NCI-H1436 (cell line): ENCODE measurements at places on chromosomes 13 and 19.

GRCh38 chr19:33193865-33194362, at the start of gene LRP3:
TSS of gene LRP3 (plus strand) at chr19:33194330. CDS start at chr19:33194786, 456 bp downstream.
- peak; percentile 9 for DNase-seq

- no peak for DNase-seq
Observed at GRCh38 chr13:102839462-102839861, 6.4 kb upstream of the ERCC5 start.

DNA sequence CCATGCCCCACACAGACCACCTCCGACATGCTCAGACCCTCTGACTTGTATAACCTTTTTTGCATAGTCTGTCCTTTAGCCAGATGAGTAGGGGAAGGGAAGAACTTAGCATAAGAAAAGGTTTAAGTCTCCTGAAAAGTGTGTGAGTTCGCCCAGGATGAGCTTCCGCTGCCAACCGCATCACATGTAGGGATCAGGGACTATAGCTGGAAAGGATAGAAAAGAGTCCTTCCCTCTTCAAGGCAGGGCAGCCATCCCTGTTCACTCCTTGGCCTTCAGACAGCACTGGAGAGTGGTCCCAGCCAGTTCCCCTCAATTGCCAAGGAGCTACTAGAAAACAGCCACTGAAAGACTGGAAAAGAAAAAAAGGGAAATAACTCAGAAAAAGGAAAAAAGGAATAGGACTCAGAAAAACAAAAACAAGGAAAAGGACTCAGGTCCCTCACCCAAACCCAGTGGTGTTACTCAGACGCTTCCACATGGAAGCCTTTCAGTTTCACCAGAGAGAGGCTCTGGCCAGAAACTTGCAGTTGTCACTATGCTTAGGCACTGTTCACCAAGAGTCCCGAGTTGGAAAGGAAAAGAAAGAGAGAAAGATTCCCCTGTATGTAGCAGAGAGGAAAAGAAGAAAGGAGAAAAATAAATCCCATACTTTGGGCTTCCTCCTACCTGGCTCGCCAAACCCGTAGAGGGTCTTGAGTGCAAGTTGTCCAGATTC, 5.6 kb upstream of the TM9SF2 start:
- DNase-seq, result no peak

DNA sequence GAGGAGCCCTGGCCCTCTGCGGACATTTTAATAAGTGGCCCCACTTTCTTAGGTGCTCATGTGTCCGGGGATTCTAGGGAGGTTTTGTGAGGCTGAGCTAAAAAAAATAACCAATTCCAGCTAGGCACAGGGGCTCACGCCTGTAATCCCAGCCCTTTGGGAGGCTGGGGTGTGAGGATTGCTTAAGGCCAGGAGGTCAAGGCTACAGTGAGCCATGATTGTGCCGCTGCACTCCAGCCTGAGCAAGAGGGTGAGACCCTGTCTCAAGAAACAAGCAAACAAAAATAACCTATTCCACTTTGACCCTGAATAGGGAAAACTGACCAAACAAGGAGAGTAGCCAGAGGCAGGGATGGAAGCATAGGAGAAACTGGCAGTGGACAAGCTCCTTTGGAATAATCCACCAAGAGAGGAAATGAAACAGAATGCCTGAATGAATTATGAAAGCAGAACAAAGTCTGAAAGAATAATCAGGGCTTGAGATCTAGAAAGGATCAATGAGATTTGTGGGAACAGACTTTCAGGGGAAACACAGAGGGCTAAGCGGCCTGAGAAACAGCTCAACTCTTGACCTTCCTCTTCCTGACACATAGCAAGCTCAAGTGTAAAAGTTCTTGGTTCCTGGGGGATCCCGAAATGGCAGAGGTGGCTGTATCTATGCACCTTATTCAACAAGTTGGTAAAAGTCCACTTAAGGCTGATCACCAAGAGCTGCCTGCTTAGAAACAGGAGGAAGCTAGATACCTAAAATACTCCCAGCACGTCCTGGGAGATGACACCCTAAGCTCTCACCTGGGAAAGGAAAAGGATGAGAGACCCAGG, 30.1 kb upstream of the FFAR2 start:
- no peak for DNase-seq

- no peak for DNase-seq
Observed at GRCh38 chr19:41455936-41456335, 13.0 kb downstream of the ERICH4 start.

DNA sequence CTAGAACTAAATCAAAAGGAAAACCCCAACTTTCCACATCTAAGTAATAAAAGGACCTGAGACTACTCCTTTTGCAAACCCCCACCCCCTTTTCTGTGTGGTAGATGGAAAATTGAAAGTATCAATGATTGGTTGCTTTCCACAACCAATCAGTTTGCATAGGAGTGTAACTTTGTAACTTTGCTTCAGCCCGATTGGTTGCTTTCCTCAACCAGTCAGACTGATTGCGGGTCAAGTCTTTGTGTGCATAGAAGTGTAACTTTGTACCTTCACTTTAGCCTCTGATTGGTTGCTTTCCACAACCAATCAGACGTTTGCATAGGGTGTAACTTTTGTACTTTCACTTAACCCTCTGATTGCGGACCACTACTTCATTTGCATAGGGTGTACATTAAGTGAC, 8.0 kb upstream of the B3GLCT start:
- DNase-seq, result no peak

DNA sequence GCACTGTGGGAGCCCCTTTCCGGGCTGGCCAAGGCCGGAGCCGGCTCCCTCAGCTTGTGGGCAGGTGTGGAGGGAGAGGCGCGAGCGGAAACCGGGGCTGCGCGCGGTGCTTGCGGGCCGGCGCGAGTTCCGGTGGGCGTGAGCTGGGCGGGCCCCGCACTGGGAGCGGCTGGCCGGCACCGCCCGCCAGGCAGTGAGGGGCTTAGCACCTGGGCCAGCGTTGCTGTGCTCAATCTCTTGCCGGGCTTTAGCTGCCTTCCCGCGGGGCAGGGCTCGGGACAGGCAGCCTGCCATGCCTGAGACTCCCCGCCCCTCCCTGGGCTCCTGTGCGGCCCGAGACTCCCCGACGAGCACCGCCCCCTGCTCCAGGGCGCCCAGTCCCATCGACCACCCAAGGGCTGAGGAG, 405.2 kb upstream of the PRR20A start:
- DNase-seq, result no peak

- no peak for DNase-seq
Observed at GRCh38 chr19:7744871-7745650, 2.3 kb downstream of the CD209 start.

DNA sequence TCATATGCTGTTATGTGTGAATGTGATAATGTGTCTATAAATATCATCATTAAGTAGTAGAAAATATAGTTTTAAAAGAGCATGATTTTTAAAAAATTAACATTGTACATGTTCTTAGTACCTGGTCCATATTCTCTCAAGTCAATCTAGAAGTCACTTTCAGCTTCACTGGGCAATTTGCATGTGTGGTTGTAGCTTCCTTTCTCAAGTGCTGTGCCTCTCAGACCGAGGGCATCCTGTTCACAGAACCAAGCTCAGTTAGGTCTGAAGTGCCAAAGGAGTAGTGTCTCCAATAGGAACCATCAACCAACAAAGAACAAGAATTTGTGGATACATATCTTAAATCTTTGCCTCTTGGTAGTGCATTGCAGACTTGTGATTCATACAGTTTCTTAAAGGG, 541.8 kb upstream of the SLC10A2 start:
- DNase-seq, result no peak

DNA sequence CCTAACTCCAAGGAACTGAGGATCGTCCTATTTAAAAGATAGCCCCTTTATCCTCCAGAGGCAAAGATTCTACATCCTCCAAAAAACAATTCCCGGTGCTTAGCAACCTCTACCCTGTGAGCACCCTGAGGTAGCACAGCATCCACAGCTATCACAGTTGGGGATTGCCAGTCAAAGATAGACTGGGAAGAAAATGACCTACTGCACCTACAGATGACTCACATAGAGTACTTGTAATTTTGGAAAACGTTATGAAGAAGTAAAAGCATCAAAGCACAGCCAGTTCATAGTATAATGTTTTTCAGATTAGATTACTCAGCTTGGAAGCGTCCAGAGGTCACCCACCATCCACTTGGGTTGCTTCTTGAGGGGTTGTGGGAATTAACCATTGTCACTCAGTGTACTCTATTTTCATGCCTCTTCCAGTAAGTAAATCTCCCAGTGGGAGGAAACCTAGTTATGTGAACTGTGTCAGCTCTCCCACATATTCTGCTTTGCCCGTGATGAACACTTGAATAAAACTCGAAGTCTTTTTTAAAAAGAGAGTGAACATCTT, 8.9 kb upstream of the FAM124A start:
- no peak for DNase-seq

GRCh38 chr13:26785838-26786630, 25.4 kb upstream of the GPR12 start:
- peak; percentile 32 for DNase-seq

DNA sequence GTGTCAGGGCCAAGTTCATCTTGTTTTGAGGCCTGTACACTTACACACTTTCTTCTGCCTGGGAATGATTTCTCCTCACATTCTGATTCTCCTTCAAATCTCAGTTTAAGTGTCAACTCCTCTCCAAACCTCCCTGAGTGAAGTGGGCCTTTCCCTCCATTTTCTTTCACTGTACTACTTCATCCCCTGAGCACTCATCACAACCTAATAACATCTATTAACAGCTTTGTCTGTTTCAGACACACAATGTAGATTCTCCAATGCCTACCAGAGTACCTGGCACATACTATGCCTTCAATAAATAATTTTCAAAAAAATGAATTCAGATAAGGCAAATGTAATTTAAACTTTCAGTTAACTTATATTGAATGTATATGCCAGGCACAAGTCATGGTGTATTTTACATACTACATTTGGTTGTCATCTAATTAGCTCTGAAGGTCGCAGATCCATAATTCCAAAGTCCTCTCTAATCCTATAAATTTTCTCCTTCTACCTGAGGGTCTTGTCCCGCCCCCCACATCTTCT, 357 bp upstream of the COG6 start:
- DNase-seq, result no peak

- no peak for DNase-seq
Observed at GRCh38 chr13:53005626-53006025, 23.0 kb upstream of the OLFM4 start.

GRCh38 chr13:98507282-98507797, 69.6 kb downstream of the STK24 start:
- peak; percentile 56 for DNase-seq

DNA sequence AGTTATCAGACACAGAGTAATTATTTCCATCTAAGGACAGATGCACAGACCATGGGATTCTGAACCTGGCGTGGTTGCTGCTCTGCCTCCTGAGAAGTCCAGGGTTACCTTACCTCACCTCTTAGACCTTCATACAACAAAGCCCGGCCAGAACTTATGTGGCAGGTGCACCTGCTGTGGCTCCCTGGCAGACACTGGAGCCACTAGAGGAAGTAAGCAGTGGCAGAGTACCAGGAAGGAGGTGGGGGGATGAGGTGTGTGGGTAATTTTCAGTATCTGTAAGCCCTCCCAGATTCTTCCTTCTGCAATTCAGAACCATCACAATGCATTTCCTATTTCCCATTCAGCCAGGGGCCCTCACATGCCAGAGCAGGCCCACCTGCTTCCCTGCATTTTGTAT, 106.1 kb upstream of the DOCK9 start:
- no peak for DNase-seq

GRCh38 chr19:31548941-31549340, 199.7 kb upstream of the TSHZ3 start:
- no peak for DNase-seq

DNA sequence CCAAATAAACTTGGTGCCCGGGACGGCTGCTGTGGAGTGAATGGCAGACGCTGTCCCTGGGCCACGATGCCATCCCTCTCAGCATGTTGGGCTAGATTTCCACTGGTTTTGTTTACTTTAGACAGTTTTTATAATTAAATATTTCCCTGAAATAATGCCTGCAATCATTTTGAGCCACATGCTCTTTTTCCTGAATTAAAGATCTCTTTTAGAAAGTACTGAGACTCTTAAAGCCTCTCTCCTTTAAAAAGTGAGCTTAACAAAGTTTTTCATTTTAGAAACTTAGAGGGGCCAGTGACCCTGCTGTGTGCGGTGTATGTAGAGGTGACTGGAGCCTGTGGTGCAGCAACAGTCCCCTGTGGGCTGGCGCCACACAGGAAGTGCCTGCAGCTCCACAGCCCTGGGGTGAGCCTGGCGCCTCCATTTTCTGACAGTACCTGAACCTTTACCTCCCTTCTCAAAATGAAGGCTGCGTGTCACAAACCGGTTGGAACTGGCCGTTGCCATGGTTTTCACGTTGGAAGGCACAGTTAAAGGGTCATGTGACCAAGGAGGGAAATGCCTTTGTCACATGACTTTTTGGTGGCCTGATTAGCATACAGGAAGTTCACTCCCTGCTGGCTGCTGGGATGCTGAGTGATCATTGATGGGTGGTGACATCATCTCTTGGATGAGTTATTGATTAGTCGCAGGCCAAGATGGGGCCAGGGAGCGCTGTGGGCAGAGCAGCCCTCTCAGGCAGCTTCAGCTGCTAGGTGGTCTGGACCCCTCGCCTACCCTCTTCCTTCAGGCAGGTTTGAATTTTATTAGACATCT, 26.3 kb downstream of the TSSK6 start:
- DNase-seq, result peak; percentile 66

DNA sequence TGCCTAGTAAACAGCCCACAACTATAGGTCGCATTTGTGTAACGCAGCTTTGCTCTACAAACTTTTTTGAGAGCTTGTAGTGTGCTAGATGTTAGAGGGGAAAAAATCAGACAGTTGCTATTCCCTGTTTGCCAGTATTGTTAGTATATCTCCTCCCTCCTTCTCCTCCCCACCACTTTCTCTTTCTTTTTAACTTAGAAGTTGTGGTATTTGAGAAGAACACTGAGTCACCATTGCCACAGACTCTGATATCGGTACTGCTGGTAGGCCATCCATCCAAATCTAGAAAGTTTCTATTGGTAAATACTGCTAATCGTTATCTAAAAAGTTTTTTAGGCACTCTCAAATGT, 666 bp downstream of the POMP start:
- no peak for DNase-seq

DNA sequence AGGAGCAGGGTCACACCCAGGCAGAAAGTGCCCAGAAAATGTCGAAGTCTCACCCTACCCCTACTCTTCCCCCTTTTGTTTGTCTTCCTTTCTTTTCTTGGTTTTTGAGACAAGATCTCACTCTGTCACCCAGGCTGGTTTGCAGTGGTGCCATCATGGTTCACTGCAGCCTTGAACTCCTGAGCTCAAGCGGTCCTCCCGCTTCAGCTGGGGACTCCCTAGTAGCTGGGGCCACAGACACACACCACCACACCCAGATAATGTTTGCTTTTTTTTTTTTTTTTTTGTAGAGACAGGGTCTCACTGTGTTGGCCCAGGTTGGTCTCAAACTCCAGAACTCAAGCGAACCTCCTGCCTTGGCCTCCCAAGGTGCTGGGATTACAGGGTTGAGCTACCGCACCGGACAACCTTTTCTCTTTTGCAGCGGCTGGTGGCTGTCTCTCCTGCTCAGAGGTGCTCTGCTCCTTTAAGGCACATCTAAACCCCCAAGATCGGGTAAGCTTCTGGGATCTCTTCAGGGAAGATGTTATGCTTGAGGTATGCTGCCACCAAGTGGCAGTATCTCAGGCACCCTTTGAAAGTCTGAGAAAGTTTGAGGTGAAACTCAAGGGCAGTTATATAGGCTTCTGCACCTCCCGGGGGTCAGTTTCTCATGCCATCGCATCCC, 22.4 kb upstream of the EBI3 start:
- DNase-seq, result no peak
